Stimulated activated CD8-positive, alpha-beta memory T cell treated with anti-CD3 and anti-CD28 coated beads, Interleukin-7, amount 100 ng/mL, for 1 hour (primary cell): ENCODE measurements at places on chromosomes 11 and 22.

DNA sequence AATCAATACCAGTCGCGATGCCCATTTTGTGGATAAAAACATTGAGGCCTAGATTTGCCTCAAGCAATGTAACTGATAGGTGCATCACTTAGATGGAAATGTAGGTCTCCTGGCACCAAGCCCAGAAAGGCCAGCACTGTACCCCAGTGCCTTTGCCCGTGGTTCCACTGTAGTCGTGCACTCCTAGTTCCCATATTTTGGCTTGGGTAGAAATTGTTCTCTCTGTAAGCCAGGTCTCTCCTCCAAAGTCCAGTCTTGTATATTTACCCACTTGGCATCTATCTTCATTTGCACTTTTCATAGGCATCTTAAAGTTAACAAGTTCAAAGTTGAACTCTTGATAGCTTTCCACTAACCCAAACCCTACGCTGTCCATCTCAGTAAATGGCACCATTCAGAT is 41.6 kb upstream of the DMC1 start:
- no peak for DNase-seq

DNA sequence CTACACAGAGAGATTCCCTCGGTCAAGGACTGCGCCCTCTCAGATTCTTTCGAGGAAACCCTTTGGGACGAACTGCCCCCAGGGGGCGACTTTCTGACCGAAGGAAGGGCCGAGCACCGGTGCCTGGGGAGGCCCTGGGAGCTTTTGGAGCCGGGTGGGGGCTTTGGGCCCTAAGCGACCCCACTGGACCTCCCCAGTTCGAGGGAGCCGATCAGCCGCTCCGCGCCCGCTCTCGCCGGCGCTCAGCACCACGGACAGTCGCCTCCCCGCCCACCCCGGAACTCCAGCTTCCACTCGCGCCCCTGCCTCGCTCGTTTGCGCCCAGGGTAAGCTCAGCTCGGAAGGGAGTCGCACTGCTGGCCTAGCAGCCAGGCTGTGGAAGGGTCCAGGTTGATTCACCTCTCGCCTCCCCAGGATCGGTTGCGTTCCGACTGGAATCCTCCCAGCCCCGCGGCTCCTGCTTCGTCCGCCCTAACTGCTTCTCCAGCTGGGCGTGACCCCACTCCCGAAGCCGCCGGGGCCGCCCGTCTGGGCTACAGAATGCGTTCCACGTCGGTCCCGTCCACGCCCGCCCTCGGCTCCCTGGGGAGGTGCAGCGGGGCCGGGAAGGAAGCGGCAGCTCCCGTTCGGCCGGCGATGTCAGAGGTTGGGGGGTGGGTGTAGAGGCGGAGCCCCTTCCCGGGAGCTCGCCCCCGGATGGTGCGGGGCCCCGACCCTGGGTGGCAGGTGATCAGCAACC is 428 bp downstream of the SCN3B start:
- no peak for DNase-seq

GRCh38 chr22:46083383-46084350 is 66.7 kb upstream of the PPARA start:
- DNase-seq: no peak

- no peak for DNase-seq
Measured at GRCh38 chr11:118275176-118275575, 11.1 kb upstream of the MPZL2 start.

- no peak for DNase-seq
Measured at GRCh38 chr11:3929649-3930048, 74.2 kb downstream of the STIM1 start.

GRCh38 chr22:44584256-44584902 is 86.3 kb upstream of the RTL6 start:
- no peak for DNase-seq

- DNase-seq: no peak
Measured at GRCh38 chr22:27331526-27332281, 469.9 kb downstream of the MN1 start.

DNA sequence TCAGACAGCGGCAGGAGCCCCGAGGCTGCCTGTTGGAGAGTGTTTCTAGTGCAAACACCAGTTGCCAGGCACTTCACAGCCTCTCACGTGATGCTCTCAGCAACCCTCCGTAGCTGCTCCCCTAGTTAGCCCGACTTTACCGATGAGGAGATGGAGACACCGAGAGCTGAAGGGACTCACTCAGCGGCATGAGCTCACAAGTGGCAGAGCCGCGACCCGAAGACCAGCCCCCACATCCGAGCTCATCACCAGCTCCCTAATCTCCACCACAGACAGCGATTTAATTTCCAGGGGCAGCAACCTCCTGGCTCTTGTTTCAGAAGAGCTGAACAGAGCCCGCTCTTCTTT is 28.7 kb upstream of the RTL6 start:
- DNase-seq: no peak

DNA sequence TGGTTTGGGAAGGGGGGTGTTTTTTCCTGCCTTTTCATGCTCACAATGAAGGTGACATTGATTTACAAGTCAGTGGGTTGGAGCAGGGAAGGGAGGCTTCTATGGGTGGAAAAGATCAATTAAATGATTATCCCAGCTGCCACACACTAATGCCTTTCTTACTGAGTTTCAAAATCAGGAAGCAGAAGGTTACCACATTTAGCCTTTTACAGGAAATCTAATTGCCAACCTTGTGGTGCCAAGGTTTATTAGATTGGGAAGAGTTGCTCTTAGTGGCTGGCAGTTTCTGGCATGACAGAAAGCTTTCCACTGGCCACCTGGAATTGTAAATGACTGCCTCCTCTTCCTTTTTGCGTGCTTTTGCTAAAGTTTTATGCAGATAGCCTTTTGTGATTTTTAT is 98.7 kb downstream of the NAV2 start:
- DNase-seq: no peak

- no peak for DNase-seq
Measured at GRCh38 chr11:8229299-8230177, 34.1 kb downstream of the LMO1 start.

DNA sequence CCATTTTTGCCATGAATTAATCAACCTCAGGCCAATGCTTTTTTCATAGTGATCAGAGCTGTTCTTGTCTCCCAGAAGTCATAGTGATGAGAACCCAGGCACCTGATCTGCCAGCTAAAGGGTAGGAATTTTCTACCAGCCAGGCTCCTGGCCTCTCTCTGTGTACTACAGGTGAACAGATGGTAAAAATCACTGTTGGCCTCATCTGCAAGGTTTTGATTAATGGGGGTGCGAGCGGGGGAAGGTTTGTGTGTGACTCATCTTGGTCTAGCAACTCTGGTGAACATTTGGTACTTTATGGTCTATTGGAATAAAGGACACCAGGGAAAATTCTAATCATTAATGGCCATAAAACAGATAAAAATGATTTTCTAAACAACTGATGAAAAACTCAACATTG is 14.4 kb upstream of the APOL4 start:
- no peak for DNase-seq

DNA sequence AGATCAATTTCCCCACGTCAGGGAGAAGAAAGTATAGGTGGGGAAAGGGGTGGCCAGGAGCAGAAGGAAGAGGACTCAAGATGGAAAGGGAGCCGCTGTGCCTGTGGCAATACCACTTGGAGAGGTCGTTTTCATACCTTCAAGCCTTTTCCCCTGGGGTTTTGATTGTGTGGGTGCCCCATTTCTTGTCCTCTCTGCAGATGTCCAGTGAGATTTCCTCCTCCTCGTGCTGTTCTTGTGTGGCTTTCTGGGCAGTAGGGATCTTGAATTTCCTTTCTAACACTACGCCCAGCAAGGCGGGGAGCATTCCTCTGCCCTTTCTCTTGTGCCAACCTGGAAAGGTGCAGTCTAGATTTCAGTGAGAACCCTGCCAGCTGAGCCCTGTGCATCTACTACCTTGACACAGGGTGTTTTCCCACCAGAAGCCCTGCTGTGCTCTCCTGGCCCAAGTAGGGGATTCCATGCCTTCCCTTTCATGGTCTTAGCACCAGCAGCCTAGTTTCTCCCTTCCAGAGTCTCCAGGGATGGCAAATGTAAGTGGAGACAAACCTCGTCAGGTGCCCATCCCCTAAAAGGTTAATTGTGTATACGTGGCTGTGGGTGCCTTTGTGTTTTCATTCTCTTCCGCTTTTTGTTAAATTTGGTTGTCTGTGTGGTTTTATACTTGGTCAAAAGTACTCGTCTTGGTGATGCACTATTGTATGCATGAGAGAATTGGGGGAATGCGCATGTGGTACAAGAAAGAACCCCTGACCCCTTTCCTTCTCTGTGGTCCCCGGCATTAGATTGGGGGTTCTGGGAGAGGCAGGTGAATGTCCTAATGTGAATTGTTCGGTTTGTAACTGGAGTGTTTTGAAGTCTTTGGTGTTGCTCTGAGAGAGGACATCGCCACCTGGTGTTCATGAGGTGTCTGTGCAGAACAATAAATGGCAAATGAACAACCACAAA is 71.4 kb upstream of the MPEG1 start:
- no peak for DNase-seq

GRCh38 chr11:870127-870413 is 27.4 kb downstream of the TSPAN4 start:
- DNase-seq: no peak

DNA sequence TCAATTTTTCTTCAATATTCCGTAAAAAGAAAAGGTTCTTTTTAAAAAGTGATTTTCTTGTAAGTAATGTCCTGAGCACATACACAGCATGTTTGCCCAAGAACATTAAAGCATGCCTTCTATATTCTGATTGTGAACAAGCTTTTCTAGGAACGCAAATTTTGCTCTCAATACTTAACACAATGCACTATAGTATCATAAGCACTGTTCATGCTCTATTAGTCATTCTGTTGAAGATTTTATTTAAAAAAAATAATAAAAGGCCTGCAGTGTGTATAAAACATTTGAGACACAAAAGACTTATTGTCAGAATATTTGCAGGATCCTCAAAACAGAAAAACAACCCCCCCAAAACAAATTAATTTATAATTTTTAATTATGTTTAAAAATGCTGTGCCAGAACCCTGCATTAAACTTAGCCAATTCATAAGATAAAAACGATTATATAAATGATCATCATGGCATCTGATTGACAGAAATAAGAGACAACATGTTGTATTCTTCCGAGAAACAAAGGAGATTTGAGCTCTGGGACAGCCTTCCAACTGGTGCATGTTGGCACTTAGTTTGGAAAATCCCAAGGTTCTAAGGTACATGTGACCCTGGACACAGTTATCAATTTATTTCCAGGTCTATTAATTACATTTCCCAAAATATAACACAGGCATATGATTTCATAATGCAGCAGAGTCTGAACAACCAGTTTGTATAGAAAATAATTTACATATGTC is 13.1 kb downstream of the MTMR2 start:
- no peak for DNase-seq

DNA sequence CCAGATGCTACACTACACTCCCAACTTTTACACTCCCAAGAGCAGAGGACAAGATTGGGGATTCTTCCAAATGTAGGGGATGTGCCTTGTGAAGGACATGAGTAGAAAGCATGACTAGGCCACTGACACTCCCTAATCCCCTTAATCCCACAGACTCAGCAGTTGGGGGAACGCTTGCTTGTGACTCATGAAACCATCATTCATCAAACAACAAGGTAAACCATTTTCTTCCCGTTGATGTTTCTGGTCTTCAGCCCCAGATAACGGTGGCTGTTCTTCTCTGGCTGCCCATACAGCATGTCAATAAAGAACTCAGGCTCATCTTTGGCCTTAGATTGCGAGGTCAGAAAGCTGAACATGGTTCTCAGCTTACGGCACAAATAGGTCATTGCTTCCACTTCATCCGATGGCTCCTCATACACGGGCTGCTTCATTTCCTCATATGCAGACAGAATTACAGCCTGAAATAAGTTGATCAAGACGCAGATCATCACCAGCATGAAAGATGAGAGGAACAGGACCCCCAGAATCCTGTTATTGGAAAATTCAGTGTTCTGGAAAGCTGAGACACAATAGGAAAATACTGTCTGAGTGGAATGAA is 6.4 kb upstream of the CDPF1 start:
- DNase-seq: no peak

GRCh38 chr11:115279813-115280761 is 224.1 kb downstream of the CADM1 start:
- no peak for DNase-seq

DNA sequence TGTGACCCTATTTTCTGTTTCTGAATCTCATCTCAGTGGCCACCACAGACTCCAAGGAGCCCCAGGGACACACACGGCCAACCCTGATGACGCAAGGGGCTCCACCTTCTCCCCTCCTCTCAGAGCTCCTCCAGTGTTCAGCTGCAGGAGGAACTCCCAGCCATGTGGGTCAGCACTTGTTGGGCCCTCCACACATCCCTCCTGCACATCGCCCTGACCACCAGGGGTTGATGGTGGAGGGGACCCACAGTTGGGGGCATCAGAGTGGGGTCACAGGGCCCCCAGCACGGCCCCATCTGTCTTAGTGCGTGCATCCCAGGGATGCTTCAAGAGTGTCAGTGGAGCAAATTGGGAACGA is 499.6 kb downstream of the BRD1 start:
- no peak for DNase-seq

- DNase-seq: no peak
Measured at GRCh38 chr11:17541330-17541885, 2.8 kb downstream of the USH1C start.

DNA sequence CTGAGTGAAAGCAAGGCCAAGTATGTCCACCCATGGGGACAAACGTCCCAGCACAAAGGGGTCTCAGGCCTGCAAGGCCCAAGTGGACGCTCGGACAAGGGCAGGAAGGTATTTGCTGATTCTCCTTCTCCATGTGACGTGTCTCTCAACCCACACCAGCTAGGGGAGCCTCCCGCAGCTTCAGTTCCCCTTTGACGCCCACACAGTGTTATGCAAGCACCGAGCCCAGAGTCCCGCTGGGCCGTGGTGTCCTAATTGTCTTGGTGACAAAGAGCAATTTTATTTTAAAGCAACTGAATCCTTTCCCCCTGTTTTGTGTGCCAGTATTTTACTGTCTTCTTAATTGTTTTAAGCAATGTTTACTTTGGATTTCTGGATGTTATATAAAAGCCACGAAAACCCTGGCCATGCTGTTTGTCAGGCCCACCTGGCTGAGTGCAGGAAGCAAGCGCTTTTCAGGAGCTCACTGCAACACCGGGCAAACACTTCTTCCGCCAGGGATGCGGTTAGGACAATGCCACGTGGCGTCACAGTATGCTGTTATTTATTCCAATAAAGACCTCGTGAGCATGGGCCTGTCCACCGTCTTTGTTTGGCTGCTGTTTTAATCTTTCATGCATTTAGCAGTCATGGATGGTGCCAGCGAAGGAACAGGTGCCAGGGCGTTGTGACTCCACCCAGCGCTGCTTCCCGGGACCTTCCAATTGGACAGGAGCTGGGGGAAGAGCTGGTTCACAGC is 8.2 kb upstream of the PARVG start:
- no peak for DNase-seq

GRCh38 chr11:15111215-15111614 is 3.5 kb upstream of the INSC start:
- no peak for DNase-seq
